ENCODE measurements at places on chromosomes 11 and 22.
A peak's percentile ranks its signal among the peaks of the same experiment; 100 is the strongest.

- peak; percentile 93 for DNase-seq
Observed at GRCh38 chr22:50507421-50507990, at the start of gene LMF2. TSS of gene LMF2 (minus strand) at chr22:50507702. CDS start at chr22:50507675, 27 bp downstream.

- peak; percentile 28 for DNase-seq
Observed at GRCh38 chr22:30754971-30755758, 60.5 kb downstream of the OSBP2 start.

- DNase-seq = no peak
Observed at GRCh38 chr11:30919389-30920152, 333.4 kb upstream of the MPPED2 start.

DNA sequence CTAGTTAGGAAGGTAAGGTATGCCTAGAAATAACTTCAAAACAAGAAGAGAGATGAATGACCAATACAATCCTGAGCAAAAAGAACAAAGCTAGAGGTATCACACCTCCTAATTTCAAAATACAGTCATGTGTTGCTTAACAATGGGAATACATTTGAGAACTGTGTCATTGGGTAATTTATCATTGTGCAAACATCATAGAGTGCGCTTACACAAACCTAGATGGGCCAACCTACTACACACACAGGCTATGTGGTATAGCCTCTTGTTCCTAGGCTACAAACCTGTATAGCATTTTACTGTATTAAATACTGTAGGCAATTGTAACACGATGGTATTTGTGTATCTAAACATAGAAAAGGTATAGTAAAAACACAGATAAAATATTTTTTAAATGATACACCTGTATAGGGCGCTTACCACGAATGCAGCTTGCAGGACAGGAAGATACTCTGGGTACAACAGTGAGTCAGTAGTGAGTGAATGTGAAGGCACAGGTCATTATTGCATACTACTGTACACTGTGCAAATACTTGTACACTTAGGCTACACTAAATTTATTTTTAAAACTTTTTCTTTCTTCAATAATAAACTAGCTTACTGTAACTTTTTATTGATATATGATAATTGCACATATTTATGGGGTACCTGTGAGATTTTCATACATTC lies 48.2 kb downstream of the STK33 start:
- no peak for DNase-seq

DNA sequence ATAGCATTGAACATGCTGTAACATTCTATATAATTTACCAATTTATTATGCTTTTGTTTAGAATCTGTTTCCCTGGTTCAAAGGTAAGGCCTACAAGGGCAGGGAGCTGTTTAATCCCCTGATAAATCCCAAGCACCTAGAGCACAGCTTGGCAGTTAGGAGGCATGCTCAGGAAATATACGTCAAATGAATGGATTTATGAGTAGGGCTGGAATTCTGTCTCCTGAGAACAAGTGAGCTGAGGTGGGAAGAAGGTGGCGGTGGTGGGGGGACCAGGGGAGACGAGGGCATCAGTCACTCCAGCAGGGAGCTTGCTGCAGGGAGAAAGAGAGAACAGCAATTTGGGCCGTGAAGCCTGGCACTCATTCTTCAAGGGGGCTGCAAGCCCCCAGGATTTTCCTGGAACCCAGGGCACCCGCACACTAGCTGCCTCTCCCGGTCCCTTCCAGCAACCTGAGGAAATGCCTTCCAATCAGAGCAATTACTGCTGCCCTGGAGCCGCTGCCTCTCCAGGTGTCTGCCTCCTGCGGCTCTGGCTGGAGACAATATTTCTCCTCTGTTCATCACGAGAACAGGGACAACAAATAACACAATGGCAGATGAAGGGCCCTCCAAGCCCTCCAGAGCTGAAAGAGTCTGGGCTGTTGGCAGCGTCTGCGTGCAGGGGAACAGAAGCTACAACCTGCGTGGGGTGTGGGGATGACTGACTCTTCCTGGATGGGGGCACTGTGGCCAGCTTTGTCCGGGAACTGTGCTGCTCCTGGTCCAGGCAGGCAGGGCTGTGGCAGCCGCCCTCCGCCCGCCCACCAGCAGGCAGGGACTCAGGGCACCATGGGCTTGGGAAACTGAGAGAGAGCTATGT lies 233.4 kb downstream of the ST3GAL4 start:
- no peak for DNase-seq

- no peak for DNase-seq
Observed at GRCh38 chr11:120068114-120068573, 69.8 kb downstream of the TRIM29 start.

GRCh38 chr11:125114518-125114917 lies 3.1 kb upstream of the TMEM218 start:
- no peak for DNase-seq

- DNase-seq = peak; percentile 44
Observed at GRCh38 chr11:117535850-117536411, 208.3 kb downstream of the CEP164 start.

- no peak for DNase-seq
Observed at GRCh38 chr11:37449146-37449545, 851.1 kb upstream of the RAG2 start.

DNA sequence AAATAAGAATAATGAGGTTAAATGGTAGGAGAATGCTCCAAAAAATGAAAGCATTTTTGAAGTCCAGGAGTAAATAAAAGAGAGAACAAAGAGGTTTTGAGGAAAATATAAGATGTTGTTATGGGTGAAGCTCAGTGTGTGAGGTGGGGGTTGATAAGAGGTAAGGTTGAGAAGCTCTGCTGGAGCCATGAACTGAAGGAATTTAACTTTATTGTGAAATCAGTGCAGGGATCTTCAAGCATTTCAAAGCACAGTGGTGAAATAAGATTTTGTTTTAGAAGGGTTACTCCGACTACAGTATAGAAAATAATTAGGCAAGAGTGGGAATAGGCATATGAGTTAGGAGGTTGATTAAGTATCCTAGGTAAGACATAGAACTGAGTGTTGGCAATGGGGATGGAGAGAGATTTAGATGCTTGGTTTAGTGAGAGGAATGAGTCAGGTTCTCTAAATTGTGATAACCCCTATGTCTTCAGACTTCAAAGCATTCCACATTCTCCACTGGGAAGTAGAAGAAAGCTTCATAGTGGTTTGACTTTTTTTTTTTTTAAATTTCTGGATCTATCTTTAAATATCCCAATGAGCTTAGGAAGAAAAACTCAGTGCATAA lies 403.2 kb downstream of the AASDHPPT start:
- no peak for DNase-seq

GRCh38 chr11:106087815-106088435 lies 10.5 kb downstream of the AASDHPPT start:
- DNase-seq = no peak

DNA sequence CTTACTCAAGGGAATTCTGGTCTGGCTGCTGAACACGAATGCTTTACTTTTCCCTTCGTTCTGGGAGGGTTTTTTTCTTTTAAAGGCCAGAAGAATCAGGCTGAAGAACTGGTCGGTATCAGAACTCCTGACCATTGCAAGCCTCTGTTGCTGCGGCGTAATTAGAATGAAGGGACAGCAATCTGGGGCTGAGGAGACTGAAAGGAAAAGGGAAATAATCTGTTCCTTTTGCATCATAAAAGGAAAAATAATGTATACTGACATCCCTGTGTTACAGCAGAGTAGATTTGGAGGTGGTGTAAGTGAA lies 670 bp downstream of the SC5D start:
- DNase-seq = no peak

DNA sequence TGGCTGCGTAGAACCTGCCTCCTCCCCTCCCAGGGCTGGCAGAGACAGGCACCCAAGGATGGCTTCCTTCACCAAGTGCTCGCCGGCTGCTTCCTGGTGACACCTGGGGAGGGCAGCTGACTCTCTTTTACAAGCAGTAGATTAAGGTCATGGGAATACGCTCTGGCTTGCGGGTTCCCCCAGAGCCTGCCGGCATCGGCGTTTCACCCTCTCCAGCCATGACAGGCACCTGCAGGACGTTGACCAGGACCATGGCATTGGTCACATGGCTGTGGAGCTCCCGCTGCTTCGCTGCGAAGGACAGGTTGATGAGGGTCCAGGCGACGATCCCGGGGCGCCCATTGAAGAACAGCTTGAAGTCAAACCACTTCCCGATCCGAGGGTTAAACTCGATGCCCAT lies 9.5 kb downstream of the DHCR7 start:
- no peak for DNase-seq

GRCh38 chr11:120231963-120232362 lies 8.0 kb upstream of the POU2F3 start:
- no peak for DNase-seq

- no peak for DNase-seq
Observed at GRCh38 chr22:45503050-45503815, 550 bp downstream of the FBLN1 start.

DNA sequence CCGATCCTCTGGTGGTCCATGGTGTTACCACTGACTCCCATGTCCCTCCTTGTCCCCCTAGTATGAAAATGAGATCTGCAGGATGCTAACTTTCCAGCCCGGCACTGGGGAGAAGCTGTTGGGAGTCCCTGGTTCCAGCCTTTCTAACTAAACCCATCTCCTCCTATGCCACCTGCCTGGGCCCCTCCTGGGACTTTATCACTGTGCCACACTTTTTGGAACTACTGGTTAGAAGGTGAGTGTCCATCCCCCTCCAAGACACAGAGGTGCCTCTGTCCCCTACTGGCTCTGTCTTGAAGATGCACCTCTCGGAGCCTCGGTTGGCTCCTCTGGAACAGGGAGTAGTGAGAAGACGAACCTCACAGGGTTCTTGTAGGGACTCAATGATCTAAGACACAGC lies at the start of gene RGL4:
Gene RGL4 (plus strand): TSS at position 301 of the 400 bp plus-strand sequence. CDS start 1,018 bp downstream, outside the sequence.
- DNase-seq = no peak

DNA sequence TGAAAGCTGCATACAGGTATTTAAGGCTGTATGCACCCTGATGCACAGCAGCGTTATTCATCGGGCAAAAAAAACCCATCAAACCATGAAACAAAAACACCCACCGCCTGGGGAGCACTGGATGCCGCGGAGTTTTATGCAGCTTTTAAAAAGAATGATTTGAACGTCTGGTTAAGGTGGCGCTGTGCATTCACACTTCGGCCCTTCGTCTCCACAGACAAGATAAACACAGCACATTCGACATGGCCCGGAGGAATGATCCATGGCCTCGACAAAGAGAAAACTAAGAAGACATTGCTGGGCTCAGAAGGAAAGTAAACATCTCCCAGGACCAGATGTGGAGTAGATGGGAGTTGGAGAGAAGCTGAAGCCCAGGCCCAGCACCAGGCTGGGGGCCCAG lies 40.8 kb upstream of the GAL start:
- no peak for DNase-seq

- no peak for DNase-seq
Observed at GRCh38 chr11:10441091-10441490, 14.0 kb upstream of the AMPD3 start.

DNA sequence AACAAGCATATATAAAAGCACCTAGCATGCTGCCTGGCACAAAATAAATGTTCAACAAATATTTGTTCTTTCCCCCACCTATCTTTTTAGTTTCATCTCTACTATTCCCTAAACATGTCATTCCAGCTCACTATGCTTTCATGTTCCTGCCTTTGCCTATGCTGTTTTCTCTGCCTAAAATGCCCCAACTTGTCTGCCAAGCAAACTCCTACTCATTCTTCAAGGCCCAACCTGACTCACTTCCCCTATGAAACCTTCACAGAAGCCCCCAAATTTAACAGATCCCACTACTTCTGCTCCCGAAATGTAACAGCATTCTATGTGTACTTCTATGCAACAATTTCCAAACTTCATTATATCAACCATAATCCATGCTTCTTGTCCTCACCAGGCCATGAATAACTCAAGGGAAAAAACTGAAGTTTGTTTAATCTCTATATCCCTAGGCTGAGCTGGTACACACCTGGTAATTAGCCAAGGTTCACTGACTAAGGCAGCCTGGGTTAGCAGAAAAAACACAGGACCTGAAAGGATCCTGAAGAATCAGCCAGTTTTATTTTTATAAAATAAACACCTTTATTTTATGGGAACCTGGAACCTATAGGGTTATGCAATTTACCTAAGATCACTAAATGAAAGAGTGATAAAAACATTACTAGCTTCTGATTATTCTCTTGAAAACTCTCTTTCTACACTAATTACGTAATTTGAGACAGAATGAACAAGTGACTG lies 72.2 kb downstream of the PAK1 start:
- no peak for DNase-seq

- no peak for DNase-seq
Observed at GRCh38 chr11:44446366-44446762, 119.1 kb upstream of the CD82 start.

DNA sequence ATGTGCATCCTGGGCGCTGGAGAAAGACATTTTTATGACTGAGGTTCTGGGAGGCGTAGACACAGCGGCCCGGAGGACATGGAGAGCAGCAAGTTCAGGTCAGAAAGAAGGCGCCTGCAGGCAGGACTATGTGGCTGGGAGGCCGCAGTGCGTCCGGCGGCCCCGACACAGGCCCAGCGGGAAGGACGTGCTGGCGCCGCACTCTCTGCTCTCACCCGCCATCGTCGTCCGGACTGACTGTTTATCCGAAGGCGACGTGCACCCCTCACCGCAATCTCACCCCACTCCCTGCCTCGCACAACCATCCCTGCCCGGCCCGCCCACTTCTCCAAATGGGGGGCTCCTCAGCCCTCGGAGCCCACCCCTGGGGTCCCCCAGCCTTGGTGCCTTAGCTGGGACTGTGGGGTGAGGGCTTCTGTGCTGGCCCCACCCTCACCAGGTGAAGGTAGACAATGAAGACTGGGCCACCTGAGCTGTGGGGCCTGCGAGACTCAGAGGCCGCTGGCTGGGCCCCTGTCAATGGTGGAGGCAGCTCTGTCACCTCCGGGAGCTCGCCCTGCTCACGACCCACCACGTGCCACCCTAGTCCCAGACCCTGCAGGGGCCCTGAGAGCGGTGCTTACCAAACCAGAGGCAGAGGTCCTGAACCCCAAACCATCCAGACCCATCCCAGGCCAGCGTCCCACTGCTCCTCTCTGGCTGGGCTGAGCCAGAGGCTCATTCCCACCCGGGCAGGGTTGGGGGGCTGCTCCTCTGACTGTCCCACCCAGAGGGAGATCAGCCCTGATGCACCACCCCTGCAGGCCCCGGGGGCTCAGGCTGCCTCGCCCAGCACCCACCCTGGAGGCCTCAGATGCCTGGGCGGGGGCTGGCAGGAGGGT lies 16.2 kb upstream of the MUC5B start:
- no peak for DNase-seq

- DNase-seq = no peak
Observed at GRCh38 chr11:11074686-11075335, 217.0 kb upstream of the ZBED5 start.

- no peak for DNase-seq
Observed at GRCh38 chr11:116065986-116066385, 561.8 kb upstream of the CADM1 start.

Measured in amygdala (tissue), 56 donors.